Stimulated activated CD4-positive, alpha-beta T cell treated with anti-CD3 and anti-CD28 coated beads, Interleukin-1b, Interleukin-23, amount 100 ng/mL, for 1 hour (primary cell): ENCODE measurements at places on chromosomes 16 and 17.

DNA sequence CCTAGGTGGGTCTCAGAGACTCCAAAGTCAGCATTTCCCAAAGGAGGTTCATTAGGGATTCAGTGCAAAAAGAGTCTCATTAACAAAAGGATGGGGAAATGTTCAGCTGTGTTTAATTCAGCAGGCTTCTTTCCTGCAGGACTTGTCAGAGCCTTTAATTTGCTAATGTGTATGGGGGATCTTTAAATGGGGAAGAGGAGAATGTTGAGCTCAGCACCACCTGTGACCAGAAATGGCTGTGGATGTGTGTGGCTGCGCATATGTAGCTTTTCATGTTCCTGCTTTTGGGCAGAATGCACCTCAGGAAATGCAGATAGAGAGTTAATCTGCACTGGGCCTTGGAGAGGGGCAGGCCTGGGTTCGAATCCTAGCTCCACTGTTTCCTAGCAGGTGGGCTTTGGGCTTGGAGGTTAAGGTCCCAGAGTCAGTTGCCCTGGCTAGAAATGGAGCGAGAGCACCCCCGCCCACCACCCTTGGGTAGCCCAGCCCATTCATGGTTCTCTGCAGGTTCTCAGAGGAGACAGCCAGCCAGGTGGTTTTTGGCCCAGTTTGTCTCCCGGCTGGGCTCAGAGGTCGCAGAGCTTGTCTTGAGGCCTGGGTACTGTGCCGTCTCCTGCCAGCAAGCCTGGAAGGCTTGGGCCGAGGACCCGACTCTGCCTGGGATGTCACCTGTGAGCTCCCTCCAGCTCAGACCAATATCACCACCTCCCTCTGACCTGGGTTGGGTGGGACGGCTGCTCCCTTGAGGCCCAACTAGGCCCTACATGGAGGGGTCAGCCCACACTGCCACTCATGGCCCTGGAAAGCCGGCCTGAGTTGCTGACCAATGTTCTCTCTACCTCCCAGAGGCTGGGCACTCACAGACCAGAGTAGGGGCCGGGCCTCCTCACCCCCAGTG, 9.3 kb downstream of the ADCY7 start:
- DNase-seq: no peak

GRCh38 chr17:5943232-5943631, 126.9 kb upstream of the WSCD1 start:
- no peak for DNase-seq

DNA sequence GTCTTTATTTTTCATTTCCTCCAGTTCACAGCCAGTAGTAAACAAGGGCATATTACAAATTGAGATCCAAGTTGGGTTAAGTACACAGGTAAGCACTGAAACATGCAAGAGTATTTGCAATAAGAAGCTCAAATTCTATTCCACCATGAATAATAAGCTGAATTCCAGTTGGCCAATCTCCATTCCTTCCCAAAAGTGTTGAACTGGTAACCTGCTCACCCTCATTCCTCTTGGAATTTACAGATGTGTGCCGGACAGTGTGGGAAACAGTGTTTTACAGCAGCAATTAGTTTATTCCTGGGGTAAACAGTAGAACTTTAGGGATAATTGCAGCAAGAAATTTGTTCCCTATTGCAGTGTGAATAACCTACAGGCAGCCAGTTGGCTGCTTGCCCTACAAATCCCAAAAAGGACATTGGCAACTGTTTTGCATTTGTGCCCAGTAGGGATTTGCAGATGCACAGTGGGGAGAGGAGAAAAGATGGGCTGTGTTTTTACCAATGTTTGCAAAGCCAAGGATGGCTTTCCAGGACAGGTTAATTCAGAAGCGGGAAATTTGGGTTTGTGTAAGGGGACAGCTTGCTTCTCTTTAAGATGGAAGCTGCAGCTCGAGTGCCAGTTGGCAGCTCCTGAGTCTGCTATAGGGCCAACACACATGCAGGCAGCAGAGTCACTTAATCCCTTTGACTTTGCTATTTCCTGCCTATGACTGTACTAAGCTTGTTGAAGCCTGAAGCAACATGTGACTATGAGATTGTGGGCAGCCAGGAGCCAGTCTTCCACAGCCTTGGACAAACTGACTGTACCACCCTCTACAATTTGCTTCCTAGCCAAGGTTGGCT, 318.9 kb downstream of the MAP2K6 start:
- DNase-seq: no peak

- no peak for DNase-seq
Measured at GRCh38 chr16:84183911-84184591, 2.8 kb downstream of the TAF1C start.

DNA sequence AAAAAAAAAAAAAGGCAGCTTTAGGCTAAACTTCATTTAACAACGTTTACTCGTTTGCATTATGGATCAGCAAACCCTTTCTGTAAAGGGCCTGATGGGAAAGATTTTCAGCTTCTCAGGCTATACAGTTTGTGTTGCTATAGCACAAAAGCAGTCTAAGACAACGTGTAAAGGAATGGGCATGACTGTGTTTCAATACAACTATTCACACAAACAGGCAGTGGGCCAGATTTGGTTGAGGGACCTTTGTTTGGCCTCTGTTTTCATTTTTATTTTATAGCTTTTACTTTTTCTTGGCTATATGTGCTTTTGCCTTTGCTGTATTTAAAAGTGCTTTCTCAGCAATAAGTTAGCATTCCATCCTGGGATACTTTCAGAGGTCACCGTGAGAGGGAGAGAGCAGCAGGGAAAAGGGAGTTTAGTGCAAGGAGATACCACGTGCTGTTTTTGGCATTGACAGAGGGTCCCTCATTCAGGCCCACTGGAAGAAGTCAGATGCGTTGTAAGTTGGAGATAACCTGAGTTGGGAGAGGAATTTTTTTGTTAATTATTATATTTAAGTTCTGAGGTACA, 335.6 kb downstream of the UTP18 start:
- no peak for DNase-seq

- no peak for DNase-seq
Measured at GRCh38 chr17:77132411-77133086, 8.2 kb upstream of the SEC14L1 start.

- DNase-seq: no peak
Measured at GRCh38 chr17:75856062-75856756, 1.1 kb upstream of the WBP2 start.
